Activated CD8-positive, alpha-beta T cell treated with anti-CD3 and anti-CD28 coated beads, Interleukin-2, amount 10 ng/mL, durations not matched to agents 7 days and 5 days (primary cell): ENCODE measurements at places on chromosomes 2 and 18. TPM values are rescaled to one million over a fixed set of nuclear protein-coding genes. Genes with fewer than 3 reads are reported as not detected.
A peak's percentile ranks its signal among the peaks of the same experiment; 100 is the strongest.

DNA sequence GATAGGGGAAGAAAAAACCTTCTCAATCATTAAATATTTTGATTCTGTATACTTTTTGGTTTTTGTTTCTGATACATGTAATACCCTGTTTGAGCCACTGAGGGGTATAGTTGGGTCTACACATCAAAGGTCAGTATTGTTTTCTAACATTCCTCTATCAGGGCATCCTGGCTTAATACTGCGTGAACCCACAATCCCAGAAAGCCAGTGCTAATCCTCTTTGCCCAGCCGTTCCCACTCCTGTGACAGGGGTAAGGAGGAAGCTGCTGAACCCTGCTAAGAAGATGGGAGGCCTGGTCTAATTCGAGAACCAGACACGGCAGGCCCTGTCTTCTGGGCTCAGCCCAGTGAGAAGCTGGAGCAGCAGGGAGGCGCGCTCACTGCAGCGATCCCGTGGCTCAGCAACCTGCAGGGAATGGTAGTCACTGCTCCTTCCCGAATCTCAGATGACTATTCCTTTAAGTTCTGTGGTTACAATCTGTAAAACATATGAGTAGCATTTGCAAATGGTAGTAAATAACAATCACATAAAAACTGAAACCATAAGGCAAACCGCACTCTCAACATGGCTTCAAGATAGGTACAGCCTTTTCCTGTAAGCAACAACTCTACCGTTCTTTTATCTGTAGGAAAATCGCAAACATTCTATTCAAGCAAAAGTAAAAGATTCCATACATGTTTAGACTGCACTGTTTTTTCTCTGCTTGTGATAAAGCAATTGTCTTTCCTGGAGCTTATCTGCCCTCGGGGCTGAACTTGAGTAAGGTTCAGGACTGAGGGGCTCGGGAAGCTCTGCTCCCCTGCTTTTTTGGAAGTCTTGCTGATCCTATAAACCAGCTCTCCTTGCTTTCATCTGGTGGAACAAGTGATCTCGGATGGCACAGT is 87.0 kb downstream of the EPB41L3 start:
- no peak for DNase-seq

Gene CRYGD
- total RNA-seq: not detected

Gene LOXHD1
- 0.63 TPM for total RNA-seq

GRCh38 chr2:148642891-148643416 is 1.6 kb upstream of the EPC2 start:
- DNase-seq: no peak

Gene PECR
- total RNA-seq: 30.3 TPM

DNA sequence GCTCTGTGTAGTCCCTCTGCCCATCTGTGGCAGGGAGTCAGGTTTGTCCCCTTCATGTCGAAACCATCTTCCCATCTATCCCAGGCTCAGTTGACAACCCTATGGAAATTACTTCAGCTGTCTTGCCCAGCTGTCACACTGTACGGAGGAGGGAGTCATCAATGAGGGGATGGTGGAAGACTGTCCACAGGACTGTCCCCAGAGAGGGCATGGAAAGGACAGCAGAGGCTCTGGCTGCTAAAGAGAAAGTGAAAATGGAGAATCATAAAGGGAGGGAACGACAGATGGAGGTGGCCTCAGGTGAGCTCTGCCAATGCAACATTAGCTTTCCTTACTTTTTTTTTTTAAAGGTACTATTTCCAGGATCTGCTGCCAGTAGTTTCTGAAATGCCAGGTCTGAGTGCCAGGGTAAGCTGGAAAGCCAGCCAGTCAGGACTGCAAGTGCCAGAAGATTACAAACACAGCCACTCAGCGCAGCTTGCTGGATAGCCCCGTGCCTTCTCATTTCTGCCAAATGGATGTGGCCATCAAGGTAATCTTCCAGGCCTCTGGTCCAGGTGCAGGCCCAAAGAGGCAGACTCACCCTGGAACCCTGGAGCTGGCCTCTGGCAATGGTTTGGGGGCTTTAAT is 192.8 kb downstream of the AGPS start:
- DNase-seq: no peak

DNA sequence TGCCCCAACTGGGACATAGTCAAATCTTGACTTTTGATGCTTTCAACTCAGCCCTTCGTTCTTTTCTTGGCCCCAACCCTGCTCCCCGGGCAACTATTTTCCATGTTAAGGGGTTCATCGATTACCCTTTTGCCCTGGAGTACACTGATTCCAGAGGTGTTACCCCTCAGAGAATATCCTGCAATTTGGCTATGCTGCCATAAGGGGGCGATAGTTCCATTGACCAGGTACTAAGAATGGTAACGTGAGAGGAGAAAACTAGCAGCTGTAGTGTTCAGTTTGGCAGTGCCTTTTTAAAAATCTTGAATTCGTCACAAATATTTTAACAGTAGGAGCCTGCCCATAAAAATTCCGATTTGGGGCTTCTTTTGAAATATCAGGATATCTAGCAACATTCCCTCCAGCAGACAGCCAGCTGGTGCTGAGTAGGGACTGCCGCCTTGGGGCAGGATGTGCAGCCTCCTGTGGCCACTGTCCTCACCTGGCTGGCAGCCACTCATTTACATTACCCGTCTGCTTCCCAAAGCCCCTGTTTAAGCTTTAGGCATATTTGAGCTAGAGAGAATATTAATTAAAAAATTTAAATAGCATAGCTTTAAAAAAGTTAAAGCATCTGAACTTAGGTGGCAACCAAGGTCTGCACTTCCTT is 146.3 kb upstream of the SKOR2 start:
- DNase-seq: peak; percentile 24

GRCh38 chr2:216354306-216354705 is 18.0 kb downstream of the MARCHF4 start:
- DNase-seq: no peak

- no peak for DNase-seq
These were observed 2.7 kb downstream of the SDC1 start for GRCh38 chr2:20222014-20222768.

DNA sequence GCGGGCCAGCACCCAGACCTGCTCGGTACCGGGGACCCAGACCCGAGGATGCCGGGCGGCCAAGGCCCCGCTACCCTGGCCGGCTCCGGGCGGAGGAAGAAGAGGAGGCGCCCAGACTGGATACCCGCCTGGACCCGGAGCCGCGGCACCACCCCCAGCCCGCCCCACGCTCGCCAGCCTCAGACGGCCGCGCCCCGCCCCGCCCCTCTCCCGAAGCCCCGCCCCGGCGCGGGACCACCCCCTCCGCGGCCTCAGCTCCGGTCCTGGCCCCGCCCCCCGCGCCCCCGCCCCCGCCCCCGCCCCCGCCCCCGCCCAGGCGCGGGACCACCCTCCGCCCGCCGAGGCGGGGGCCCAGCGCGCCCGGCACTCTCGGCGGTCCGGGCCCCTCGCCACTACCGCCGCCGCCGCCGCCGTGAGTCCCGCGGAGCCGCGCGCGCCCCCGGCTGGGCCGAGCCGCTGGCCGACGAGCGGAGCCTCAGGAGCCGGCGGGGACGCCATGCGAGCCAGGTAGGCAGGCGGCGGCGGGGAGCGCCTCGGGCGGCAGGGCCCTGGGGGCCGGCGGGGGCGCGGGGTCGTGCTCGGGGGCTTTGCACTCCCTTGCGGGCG is at the start of gene SH3BP4:
Gene SH3BP4 (plus strand): TSS at position 354 of the 606 bp plus-strand sequence. CDS start 82,986 bp downstream, outside the sequence.
- peak; percentile 37 for DNase-seq

Gene LBH
- 97.0 TPM for total RNA-seq

Gene OTOS
- total RNA-seq: not detected
